Cardiac septum (tissue), 1 donor: ENCODE measurements at places on chromosomes 6 and 20.
A peak's percentile ranks its signal among the peaks of the same experiment; 100 is the strongest.

- DNase-seq = peak; percentile 88
Observed at GRCh38 chr6:117547688-117548621, 54.4 kb downstream of the GOPC start.

DNA sequence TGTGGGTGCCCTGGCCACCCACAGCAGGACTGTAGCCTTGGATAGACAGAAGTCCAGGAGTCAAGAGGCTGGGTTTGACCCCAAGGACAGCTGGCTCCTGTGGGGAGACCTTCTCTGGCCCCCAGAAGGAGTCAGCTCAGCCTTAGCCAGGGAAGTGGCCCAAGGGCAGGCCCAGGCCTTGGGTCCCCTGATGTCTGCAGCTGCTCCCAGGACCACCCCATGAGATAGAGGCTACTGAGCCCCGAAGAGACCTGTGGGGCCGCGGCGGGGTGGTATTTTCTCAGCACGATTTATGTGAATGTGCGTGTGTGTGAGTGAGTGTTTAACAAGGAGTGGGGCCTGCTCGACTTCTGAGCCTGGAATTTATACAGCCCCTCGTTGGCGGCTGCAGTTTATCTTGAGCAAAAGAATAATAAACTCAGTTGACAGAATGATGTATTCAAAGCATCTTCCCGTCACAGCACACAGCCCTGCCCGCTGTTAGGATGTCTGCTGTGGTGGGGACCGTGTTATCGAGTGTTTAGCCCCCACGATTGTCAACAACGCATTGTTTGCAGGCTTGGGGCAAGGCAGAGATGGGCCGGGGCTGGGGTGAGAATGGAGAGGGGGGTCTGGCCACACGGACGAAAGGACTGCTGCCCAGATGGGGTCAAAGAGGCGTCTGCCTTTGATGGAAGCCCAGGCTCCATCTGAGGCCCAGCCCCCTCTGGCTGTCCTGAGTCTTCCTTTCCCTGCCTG is 163.3 kb downstream of the VEGFA start:
- peak; percentile 43 for DNase-seq

DNA sequence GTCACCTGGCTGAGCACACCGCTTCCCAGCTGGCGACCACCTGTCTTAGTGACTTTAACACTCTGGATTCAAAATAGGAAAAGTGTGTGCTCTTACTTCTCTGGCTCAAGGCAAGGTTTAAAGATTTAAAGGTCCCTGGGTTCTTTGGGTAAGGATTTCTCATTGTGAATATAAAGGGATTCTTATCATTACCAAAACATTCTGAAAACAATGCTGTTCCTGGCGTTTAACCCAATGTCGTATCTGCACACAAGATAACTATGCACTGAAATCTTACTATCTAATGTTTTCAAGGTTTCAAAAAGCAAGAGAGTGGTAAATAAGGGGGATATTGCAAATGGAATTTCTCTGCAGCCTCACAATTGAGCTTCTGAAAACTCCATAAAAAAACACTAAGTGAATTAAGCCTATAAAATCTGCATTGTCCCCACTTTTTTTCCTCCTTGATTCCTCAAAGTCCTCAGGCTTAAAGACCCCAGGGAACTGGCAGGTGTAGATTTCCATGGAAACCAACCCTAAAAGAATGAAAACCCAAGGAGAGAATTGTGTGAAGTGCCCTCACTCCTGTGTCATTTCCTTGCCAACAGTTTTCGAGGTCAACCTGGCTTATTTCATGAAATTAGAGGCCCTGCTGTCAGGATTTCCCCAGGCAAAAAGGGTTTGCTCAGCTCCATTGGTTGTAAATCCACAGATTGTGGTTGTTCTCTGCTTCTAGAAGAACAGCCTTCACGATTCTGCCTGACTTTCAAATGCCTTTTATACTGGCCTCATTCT is 44.0 kb downstream of the BMP2 start:
- DNase-seq = no peak

- DNase-seq = no peak
Observed at GRCh38 chr20:59603781-59604541, at the start of gene PHACTR3. Gene PHACTR3, plus strand, starts transcription at chr20:59604540. Its CDS starts 475 bp downstream, at chr20:59605015.

DNA sequence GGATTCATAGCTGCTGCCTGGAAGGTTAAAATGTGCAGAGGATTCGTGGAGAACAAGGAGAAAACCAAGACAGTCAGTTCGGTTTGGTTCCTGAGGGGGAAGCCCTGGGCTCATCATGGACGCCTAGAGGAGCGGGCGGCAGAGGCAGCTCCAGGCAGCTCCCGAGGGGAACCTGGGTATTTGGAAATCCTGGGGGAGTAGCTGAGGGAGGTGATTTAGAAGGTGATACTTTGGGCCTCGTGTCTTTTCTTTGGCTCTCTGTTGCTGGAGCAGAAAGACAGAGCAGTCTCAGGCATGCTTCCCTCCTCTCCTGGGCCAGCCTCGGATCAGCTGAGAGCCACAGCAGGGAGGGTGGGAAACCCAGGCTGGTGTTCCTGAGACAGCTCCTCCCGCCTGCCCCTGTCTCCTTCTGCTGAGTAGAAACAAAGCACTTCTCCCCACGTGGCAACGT is 139.5 kb downstream of the DLL1 start:
- no peak for DNase-seq

DNA sequence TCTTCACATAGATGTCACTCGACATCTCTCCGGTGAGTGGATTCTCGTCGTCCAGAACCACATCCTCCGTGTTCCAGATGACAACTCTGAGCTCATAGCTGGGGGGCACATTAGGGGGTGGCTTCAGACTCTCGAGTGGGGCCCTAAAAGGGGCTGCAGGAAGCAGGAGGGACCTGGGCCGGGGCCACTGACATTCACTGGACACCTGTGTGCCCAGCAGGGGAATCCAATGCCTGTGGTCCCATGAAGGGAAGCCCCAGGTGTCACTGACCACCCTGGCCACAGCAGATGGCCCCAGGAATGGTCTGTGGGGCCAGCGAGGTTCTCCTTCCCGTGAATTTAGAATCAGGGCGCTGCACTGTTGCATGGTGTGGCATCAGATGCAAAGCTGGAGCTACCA is 18.7 kb downstream of the ERGIC3 start:
- no peak for DNase-seq

GRCh38 chr6:116545651-116546050 is at the start of gene TRAPPC3L:
Gene TRAPPC3L, minus strand, starts transcription at chr6:116545684. Its CDS starts 170 bp downstream, at chr6:116545514.
- no peak for DNase-seq

DNA sequence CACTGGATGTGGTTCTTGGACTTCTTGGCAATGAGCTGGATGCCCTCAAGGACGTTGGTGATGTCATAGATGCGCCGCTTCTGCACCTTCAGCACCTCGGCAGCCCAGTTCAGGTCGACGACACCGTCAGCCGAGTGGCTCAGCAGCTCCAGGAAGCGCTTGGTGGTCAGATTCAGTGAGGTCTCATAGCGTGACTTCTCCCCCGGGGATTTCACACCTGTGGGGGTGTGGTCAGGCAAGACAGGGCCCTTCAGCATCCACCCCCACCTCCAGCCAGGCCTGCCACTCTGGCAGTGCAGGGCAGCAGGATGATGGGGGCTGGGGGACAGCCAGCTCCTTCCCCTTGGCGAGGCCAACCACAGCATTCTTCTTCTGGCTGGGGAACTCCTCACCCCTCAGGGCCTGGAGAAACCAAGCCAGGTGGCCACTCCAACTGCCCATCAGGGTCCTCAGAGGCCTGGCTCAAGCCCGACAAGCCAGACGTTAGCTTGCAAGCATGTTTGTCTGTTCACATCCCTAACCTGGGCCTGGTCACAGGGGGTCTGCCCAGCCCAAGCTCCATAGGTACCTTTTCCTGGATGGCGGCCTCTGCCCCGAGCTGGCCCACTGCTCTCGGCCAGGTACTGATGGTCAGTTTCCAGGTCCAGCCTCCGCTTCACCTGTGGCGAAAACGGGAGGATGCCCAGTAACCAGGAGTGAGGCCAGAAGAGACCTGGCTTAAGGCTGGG is 5.7 kb upstream of the NECAB3 start:
- DNase-seq = no peak

DNA sequence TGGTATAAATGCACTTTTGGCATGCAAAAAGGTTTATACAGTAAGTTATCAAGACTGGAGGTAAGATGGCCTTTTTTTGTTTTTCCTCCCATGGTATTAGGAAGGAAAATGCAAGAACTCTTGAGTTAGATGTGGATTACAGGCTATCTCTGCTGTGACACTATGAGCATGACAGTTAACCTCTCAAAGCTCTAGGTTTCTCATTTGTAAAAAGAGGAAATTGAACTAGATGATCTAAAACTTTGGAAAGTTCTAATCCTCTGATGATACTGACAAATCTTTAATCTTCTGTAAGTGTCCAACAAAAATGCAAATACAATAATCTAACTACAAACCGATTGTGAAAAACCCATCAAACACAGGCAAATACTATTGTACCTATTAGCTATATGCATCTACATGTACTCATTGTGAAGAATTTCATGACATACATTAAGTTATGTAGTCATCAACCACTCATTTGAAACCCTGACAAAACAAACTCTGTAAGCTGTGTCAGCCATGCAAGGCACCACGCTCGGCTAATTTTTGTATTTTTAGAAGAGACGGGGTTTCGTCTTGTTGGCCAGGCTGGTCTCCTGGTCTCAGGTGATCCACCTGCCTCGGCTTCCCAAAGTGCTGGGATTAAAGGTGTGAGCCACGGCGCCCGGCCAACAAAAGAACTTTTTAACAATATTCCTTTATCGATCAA is 4.2 kb downstream of the CDK19 start:
- no peak for DNase-seq

DNA sequence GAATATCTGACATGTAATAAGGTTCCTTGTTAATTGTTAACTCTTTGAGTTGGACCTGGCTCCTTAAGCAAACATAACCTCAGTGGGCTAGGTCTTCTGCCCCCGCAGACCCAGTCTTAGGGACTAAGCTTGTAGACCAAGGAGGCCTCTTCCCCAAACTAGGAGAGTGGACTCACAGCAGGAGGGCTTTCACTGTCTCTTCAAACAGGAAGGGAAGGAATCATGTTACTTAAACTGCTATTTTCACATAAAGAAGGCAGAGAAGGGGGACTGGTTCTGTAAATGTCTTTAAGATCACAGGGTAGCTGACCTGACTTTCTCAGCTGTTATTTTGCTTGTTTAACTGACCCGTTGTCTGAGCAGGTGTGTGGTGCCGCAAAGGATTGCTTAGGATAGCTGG is 34.9 kb upstream of the PRDM1 start:
- DNase-seq = no peak

DNA sequence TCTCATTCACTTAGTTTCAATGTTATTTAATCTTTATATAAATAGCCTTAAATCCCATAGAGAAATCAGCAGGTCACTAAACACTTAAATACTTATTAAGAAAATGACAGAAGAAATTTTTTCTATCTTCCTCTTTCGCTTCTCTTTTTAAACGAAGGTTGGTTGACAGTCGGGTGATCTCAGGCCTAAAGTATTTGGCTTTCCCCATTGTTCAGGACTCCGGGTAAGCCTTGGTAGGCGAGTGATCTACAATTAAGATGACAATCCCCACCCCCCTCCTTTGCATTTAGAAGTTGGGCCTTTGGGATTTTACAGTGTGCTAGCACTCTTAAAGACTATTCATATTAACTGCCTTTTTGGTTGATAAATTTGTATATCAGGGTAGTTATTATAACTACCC is 19.7 kb upstream of the UTRN start:
- no peak for DNase-seq

- DNase-seq = no peak
Observed at GRCh38 chr6:25068866-25069265, 133.1 kb upstream of the RIPOR2 start.

DNA sequence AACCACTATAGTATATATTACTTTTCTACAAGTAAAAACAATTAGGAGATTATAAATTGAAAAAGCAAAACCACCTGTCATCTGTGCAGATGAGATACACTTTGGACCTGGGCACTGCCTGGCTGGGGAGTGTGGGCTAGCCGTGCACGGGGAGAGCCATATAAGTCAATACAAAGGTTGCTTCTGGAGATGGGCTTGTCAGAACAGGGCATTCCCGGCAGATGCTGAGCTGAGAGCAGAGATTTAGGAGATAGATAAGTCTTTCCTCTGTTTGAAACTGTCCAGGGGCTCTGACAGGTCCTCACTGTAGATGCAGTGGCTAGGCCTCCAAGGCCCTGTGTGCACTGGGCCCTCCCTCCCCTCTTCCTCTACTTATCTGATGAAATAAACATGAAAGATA is 34.5 kb downstream of the CD164 start:
- no peak for DNase-seq

- no peak for DNase-seq
Observed at GRCh38 chr20:61582196-61582923, 330.3 kb downstream of the CDH4 start.

GRCh38 chr6:114084327-114084890 is 113.5 kb upstream of the HDAC2 start:
- no peak for DNase-seq

DNA sequence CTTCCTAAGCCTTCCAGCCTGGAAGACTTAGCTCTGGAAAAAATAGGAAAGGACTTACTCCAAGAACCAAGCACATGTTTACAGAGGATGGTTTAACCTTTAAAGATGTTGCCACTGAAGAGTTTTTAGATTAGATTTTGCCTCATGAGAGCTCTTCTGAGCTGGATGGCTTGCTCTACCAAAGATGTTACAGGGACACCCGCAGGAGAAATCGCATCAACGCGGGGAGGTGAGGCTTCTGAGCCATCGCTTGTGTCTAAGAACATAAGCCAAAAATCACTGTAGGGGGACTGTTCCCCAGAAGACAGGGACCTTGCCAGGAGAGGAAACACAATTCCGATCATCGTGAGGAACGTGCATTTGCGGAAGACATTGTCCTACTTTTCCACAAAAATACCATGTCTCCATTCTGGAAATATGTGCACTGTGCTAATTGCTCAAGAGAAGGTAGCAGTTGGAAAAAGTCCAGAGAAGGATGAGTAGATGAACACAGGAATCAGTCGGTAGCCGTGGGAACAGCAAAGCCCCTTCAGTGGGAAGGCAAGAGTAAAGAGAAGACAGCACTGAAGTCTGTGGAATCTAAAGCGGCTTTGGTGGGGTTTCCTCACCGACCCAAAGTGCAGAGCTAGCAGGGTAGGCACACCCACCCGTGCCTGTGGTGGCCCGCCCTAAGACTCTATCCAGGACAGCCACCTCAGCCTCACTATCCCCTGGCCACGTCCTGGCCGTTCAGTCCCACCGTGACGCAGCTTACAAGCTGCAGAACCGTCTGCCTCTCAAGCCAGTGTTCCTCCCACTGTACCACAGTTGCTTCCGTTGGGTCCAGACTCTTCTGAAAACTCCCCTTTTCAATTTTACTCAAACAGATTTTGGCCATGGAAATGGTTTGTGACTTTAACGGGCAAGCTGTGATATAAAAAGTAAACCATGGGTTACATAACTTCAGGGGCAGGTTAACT is 334.8 kb downstream of the NRN1 start:
- DNase-seq = no peak

DNA sequence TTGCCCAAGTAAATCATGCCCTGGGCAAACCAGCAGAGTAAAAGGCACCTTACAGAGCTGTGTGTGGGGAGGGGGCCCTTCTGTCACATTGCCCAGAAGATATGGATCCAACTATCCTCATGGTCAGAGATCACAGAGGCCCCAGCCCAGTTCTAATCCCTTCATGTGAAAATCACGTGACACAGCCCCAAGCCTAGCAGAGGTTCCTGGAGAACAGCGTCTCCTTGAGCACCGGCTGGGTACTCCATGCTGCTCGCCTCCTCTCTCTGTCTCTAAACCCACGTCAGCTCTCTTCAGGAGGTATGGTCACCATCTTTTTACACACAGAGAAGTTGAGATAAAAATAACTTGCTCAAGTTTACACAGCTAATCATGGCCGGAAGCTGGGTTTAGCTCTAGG is 230.2 kb downstream of the ANKRD60 start:
- no peak for DNase-seq
